ENCODE measurements at places on chromosomes 7 and 10.

DNA sequence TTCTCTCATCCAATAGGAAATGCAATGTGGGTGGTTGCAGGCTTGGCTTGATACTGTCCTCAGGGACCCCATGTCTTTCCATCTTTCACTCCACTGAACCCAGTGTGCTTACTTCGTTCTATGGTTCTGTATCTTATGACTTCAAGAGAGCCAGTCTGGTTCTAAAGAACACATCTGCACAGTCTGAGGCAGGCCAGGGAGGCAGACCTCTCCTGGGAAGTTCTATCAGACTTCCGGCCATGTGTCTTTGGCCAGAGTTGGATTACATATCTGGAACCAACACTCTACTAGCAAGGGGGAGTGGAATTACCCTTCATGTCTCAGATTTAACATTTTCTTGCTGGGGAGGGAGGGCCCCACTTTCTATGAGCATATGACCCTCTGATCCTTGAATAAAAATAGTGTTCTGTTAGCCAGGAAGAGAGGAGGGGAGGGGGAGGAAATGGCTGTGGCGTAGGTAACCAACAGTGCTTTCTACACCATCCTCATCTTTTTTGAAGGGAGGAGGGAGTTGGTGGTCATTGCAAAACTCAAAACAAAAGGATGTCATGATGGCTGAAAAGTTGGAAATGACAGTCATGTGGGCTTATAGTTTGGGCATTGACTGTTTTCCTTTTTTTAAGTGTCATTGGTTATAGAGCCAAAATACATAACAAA is 370.2 kb downstream of the GATA3 start:
- DNase-seq, result no peak

DNA sequence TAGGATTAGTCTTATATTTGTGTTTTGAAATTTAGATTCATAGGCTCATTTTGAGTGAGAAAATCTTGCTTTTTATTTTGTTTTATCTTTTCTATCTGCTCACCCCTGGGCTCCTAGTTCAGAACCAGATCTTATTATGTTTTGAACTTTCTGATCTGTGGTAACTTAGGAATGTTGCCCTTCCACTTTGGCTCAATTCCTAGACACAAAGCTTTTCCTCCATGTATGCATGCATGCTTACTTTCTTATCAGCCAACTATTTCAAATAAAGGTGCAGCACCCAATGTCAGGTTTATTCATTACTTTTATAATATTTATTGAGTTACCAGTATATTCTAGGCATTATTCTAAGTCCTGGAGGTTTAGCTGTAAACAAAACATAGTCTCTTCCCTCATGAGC is 374.8 kb upstream of the KIAA1217 start:
- no peak for DNase-seq

DNA sequence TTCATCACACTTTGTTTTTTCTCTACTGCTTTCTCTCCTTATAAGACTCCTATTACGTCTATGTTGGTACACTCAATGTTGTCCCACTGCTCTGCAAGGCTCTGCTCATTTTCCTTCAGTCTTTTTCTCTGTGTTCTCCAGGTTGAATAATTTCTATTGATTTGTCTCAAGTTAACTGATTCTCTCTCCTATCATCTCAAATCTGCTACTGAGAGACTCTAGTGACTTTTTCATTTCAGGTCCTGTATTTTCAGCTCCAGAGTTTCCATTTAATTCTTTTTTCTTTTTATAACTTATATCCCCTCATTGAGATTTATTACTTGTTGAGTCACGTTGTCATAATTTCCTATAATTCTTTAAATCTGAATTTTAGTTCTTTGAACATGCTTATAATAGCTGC is 100.9 kb downstream of the RNLS start:
- DNase-seq, result no peak

- no peak for DNase-seq
Measured at GRCh38 chr10:60937022-60937421, 7.0 kb downstream of the RHOBTB1 start.

DNA sequence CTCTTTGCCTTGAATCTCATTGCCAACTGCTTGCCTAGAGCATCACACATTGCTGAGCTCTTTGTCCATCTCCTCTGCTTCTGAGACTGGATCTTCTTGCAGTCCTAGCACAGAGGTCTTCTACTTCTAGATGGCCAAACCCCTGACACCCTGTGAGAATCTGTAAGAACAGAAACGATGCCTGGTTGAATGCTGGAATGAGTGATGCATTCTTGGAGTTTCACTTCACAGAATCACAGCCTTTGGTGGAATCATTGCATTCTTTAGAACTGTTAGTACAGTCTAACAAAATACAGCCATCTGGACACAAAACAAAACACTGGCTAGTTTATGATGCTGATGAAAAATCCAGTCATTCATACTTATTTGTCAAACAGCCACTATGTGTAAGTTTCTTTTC is 141.7 kb upstream of the ITGB1 start:
- DNase-seq, result no peak

All from esophagus squamous epithelium (tissue), 5 donors.